Putamen (tissue), 1 donor: ENCODE measurements at places on chromosomes 6 and 20.

- DNase-seq, result no peak
These were observed 98.3 kb downstream of the HAO1 start for GRCh38 chr20:7841971-7842310.

DNA sequence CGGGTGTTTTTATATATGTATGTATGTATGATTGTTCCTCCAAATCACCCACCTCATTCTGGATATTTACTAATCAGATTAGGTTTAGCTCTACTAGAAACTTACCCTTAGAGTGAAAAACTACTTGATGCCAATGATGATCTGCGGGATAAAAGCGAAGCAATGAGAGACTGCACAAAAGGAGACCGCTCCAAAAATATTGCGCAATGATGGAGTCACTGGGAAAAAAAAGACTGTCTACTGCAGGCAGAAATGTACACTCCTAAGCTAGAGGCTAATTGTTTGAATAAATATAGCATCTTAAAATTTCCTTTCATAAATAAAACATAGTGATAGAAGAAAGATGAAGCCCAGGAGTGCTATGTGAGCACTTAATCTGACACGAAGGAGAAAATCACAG lies 7.3 kb downstream of the RAB32 start:
- no peak for DNase-seq

- DNase-seq, result no peak
These were observed 13.8 kb downstream of the VAPB start for GRCh38 chr20:58402827-58403226.

DNA sequence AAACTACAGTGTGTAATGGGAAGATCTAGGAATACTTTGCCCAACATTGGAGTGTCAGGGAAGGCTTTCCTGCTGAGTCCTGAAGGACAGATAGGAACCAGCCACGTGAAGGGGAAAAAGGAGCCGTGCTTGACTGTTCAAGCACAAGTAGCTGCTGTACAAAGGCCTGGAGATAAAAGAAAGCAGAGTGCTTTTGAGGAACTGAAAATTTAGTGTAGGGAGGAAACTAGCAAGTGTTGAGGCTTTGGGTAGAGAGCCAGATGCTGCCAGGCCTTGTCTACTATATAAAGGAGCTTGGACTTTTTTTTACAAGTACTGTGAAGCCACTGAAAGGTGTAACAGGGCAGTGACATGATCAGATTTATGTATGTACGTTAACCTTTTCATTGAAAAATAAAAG lies 39.0 kb downstream of the DSE start:
- no peak for DNase-seq

DNA sequence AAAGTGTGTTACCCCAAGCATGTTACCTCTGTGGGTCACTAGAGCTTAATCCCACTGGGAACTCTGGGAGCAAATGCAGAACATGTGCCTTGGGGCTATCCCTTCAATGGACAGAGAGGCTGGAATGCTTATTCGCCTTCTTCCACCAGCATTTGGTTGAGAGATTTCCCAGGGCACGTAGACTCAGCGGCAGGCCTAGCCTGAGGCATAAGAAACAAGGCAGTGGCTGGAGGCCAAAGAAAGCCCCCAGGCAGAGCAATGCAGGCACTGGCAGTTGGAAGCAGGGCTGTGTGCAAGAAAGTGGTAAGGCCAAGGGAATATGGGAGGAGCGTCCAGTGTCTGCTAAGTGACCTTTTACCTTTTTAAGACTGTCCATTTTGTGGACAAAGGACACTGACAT lies 114.0 kb upstream of the FLRT3 start:
- DNase-seq, result no peak

- no peak for DNase-seq
These were observed 172.8 kb downstream of the BACH2 start for GRCh38 chr6:90123831-90124230.
